ENCODE measurements at places on chromosomes 3 and 15. TPM values are rescaled to one million over a fixed set of nuclear protein-coding genes. Genes with fewer than 3 reads are reported as not detected.

- no peak for DNase-seq
Measured at GRCh38 chr3:196813903-196814302, 53.8 kb upstream of the SENP5 start.

DNA sequence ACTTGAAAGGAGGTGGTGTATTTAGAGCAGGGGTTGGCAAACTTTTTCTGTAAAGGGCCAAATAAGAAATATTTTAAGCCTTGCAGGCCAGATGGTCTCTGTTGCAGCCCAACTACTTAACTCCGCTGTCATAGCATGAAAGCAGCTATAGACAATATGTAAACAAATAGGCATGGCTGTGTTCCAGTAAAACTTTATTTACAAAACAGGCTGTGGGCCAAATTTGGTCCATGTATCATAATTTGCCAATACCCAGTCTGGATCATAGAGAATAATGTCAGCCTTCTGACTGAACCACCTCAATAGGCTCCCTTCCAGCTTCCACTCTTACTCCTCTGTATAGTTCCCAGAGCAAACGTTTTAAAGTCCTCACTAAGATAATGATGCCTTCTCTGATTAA, 638.8 kb upstream of the CFAP20DC start:
- no peak for DNase-seq

GRCh38 chr3:56680054-56680580, 2.9 kb downstream of the TASOR start:
- DNase-seq: no peak

DNA sequence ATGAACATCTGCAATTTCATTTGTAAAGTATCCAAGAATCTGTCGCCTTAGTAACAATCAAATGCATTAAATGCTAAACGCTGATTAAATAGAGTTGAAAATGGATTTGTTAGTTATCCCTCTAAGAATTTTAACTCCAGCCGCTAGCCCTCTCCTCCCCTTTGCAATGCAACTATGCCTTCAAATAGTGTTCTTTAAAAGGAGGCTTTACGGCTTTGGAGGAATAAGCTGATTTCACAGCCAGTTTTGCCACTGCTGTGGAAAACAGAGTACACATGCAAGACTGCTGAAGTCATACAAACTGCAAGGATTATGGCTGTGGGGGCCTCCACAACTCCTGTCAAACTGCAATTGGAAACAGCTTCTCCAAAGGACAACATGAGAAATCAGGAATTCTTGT, 89.2 kb downstream of the CERS3 start:
- no peak for DNase-seq

DNA sequence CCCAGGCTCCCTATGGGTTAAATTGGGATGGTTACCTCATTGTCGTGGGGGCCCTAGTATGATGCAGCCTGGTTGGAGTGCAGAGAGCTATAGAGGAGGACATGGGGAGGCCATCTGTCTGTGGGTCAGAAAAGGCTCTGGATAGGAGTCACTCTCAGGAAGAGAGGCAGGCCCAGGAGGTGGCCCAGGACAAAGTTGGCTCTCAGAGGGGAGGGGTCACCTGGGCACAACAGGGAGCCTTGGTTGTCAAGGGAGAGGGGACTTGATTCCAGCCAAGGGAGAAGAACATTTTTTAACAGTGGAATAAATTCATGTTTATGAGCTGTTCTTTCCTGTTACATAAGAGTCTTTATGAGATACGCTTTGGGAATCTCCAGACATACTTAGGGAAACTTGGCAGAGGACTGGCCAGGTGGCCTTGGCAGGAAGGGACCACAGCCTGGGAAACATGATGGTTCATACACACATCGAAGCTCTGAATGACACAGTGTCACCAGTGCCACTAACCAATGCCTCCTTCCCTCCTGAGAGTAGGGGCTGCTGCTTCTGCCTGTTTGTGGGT, 27.5 kb upstream of the LCTL start:
- no peak for DNase-seq

DNA sequence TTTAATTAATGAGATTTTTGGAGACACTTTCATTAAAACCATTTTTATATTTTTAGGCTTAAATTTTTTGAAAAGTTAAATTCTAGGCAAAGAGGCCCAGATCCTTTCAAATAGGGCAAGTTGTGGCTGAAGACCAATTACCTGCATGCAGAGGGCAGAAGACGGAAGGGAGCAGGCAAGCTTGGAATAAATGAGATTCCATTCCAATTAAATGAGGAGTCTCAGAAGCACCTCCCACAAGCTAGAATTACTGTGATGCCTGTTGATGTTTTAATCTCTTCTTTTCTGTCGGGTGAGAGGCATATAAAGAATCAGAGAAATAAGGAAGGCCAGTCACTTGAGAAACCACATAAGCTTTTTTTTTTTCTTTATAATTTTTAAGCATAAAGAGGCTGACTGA, 46.8 kb downstream of the KBTBD8 start:
- no peak for DNase-seq

DNA sequence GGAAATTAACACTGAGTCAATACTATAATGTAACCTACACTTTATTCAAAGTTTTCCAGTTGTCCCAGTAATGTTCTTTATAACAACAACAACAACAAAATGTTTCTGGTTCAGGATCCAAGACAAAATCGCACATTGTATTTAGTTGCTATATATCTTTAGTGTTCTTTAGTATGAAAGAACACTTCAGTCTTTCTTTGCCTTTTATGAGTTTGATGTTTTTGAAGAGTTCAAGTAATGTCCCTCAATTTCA, 7.6 kb upstream of the GRAMD1C start:
- DNase-seq: no peak

DNA sequence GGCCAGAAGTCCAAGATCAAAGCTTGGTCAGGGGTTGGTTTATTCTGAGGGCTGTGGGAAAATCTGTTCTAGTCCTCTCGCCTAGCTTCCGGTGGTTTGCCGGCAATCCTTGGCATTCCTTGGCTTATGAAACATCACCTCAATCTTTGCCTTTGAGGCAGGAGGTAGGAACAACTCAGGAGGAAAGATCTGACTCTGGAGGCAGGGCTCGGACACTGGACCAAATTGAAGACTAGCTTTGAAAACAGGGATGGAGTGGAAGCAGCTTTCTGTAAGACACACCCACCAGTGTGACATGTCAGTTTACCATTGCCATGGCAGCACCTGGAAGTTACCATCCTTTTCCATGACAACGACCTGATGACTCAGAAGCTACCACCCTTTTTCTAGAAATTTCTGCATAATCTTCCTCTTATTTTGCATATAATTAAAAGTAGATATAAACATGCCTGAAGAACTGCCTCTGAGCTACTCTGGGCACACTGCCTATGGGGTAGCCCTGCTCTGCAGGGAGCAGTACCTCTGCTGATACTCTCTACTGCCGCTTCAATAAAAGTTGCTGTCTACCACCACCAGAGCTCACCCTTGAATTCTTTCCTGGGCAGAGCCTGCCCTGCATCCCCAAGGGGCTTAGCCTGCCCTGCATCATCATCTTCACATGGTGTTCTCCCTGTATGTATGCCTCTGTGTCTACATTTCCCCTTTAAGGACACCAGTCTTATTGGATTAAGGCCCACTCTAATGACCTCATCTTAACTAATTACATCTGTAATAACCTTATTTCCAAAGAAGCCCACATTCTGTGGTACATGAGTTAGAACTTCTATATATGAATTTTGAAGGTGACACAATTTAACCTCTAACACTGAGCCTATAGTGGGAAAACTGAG, 38.3 kb upstream of the TM4SF4 start:
- DNase-seq: no peak

- DNase-seq: no peak
Measured at GRCh38 chr3:188194332-188194731, 40.4 kb downstream of the LPP start.

The PLCL2 gene
- 9.3 TPM for total RNA-seq

The PLA2G4B gene
- total RNA-seq: 2.7 TPM

The GOLGA8G gene
- 0.25 TPM for total RNA-seq
